ENCODE measurements at places on chromosomes 2 and 18. TPM values are rescaled to one million over a fixed set of nuclear protein-coding genes. Genes with fewer than 3 reads are reported as not detected.

- DNase-seq, result no peak
Observed at GRCh38 chr18:57052173-57052572, 94.7 kb upstream of the BOD1L2 start.

DNA sequence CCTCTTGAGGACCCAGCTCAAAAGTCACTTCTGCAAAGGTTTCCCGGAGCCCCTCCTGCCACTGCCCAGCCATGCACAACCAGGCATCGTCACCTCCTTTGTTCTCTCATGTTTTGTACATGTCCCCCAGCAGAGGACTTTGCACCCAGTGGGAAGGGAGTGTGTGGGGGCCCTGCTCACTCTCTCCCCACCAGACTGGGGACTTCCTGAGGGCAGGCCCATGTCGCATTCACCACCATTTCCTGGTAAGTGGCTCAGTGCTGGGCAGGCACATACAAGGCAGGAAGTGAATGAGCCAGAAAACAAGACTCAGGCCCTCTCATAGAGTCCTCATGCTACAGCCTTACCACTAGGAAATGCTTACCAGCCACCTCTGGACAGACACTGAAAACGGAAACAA is 18.9 kb downstream of the MRPL35 start:
- DNase-seq, result no peak

GRCh38 chr18:7021994-7022840 is 95.4 kb downstream of the LAMA1 start:
- DNase-seq, result peak; percentile 73

GRCh38 chr2:133705287-133705686 is 137.0 kb upstream of the NCKAP5 start:
- peak; percentile 42 for DNase-seq

DNA sequence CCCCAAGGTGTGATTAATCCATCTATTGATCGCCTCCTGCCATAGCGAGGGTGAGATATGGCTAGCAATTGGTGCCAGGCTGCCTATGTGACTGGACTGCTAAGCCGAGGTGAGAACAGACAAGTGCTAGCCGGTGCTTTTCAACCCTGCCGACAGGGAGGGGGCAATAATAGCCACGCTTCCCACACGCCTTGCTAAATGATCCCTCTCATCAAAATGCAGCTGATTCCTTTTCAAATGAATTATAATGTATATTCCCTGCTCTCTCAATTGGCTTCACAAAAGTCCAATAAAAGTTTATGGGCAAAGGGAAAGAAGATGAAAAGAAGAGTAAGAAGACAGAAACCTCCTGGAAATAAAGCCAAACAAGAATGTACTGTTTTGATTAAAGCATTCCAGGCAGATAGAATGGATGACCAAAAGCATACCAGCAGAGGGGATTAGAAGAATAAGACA is 235.6 kb downstream of the ICOS start:
- no peak for DNase-seq

The INHBB gene
- total RNA-seq, result 0.94 TPM

DNA sequence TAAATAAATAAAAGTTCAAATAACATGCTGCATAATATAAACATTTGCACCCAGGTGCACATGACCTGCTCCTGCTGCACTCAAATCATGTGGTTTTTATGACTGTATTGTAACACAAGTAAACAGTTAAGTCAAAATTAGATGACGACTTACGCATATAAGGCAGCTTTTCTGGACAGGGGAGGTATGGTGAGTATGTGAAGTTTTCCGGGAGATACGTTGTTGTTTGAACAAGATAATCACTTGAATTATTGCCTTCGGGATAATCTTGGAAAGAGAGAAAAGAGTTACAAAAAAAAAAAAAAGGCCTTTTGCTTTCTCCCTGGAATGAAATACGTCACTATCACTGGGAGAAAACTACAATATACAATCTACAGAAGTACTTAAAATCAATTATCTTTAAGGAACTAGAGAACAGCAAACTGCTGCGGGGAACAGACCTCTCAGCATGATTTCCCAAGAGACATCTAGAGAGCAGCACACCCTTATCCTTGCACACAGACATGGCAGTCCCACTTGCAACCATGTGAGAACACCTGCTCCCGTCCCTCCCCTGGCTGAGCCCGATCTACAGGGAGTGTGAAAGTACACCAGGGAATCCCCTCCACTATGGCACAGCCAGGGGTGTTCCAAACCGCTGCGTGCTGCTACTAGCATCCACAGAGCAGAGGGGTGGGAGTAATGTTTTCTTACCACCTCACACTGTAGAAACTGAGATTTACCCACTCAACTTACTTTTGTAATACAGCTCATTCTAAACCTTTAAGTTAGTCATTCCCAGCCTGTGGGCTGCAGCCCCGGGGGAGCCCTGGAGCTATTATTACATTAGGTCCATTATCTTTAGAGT is 26.3 kb downstream of the B4GALT6 start:
- no peak for DNase-seq

- DNase-seq, result peak; percentile 43
Observed at GRCh38 chr2:216792222-216793021, 67.4 kb downstream of the TNP1 start.

The SEH1L gene
- total RNA-seq, result 28.0 TPM

DNA sequence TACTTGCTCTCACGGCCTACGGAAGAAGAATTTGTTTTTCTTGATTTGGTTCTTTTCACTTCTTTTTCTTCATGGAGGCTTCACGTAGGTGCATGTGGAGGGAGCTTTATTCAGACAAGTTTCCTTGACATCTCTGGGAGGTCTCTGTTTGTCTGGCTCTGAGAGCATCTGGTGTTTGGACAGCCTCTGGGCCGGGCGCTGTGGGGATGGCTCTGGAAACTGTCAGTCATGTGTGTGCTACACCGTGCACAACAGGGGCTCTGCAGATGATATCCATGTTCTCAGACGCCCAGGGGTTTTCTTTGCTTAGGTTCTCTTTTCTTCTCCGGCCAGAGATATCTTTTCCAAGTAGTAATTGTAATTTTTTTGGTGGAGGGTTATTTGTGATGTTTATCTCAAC is 130.7 kb downstream of the SH3RF3 start:
- no peak for DNase-seq
